ENCODE measurements at places on chromosomes 13 and 19.

DNA sequence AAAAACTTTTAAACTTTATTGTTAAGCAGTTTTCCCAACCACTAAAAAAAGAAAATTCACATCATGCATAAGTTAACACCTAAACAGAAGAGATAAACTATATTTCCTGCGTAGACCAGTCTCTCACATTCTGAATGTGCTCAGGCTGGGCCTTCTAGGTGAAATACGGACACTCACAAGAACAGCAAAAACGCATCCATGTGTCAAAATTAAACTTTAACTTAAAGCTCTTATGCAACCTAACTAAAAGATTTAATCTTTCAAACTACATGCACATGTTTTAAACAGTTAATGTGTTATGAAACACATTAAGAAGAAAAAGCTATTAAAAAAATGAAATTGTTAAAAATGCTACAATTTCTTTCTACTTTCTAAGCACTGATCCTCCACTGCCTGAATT is 2.6 kb downstream of the SAFB2 start:
- DNase-seq, result no peak

GRCh38 chr19:47243364-47243775 is 12.4 kb upstream of the BBC3 start:
- DNase-seq, result peak; percentile 37

DNA sequence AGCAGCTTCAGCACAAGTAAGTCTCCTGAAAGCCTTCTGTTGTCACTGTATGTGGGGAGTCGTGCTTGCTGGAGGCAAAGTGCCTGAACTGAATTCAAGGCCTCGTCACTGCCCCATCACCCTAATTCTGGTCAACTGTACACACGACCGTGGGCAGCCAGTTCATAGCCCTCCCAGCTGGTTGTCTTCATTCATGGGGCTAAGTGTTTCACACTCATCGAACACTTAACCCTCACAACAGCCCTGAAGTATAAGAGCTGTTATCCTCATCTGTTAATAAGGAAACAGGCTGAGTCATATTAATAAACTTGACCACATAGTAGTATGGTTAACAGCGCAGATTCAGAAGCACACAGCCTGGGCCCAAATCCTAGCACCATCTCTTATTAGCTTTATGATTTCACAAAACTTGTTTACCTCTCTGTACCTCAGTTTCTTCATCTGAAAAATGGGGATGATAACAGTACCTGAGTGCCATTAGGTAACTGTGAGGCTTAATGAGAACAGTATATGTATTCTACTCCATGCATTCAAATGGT is 66.7 kb downstream of the CDADC1 start:
- no peak for DNase-seq

GRCh38 chr13:45105895-45106294 is 14.4 kb upstream of the GTF2F2 start:
- DNase-seq, result no peak

- no peak for DNase-seq
Observed at GRCh38 chr13:43223216-43223615, 199.8 kb downstream of the DNAJC15 start.

GRCh38 chr19:18649371-18650020 is 12.7 kb downstream of the KLHL26 start:
- DNase-seq, result no peak

GRCh38 chr13:111474136-111475002 is 153.9 kb downstream of the TEX29 start:
- no peak for DNase-seq

DNA sequence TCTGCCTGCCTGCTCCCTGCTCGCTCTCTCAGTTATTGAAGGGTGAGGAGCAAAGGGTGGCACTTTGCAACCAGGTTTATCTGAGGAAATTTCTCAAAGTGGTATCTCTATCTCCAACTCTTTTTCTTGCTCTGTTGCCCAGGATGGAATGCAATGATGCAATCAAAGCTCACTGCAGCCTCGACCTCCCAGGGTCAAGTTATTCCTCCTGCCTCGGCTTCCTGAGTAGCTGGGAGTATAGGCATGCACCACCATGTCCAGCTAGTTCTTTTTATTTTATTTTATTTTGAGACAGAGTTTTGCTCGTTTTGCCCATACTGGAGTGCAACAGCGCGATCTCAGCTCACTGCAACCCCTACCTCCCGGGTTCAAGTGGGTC is 4.9 kb downstream of the ACTMAP start:
- no peak for DNase-seq

DNA sequence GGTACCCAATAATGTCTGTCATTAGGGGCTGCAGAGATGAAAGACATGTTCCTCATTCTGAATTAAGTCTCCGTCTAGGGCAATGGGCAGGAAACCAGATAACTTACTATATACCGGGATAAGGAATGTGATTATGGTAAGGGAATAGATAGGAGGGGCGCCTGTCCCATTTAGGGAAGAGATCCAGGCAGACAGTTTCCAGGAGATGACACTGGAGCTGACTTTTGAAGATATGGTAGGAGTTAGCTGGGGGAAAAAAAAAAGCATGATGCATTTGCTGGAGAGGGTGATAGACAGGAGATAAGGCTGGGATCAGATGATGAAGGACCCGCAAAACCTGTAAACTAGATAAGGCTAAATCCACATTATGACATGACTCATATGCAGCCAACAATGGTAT is 340.7 kb downstream of the DCT start:
- DNase-seq, result no peak

GRCh38 chr13:98886587-98887230 is 91.2 kb downstream of the DOCK9 start:
- DNase-seq, result no peak

GRCh38 chr19:34145741-34146202 is 26.5 kb upstream of the LSM14A start:
- peak; percentile 44 for DNase-seq

DNA sequence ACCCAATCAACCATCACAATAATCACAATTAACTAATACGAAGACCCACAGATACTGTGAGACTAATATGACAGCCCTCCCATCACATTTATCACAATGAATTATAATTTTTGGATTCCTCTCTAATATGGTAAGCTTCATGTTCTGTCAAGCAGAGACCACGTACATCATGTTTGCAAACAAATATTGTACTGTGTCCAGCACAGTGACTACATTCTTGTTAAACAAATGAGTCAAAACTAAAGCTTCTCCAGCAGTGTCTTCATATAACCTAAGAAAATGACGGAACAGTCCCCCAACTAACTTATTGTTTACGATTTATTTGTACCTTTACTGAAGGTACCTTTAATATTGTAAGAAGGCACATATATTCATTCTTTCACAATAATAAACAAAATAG is 292.6 kb downstream of the ENOX1 start:
- DNase-seq, result no peak

DNA sequence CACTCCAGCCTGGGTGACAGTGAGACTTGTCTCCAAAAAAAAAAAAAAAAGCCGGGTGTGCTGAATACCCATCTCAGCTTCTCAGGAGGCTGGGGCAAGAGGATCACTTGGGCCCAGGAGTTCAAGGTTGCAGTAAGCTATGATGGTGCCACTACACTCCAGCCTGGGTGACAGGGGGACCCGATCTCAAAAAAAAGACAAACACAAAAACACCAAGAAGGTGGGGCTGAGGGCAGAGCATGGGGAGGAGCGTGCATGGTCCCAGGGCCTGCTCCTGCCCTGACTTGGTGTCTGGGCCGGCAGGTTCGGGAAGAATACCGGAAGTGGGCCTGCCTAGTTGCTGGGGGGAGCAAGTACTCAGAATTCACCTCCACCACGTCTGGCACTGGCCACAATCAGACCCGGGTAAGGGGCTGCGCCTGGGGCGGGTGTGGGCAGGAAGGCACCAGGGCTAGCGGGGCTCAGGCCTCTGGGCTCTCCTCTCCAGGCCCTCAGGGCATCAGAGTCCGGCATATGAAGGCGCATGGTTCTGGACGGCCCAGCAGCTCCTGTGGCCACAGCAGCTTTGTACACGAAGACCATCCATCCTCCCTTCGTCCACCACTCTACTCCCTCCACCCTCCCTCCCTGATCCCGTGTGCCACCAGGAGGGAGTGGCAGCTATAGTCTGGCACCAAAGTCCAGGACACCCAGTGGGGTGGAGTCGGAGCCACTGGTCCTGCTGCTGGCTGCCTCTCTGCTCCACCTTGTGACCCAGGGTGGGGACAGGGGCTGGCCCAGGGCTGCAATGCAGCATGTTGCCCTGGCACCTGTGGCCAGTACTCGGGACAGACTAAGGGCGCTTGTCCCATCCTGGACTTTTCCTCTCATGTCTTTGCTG is 11.3 kb downstream of the DDX39A start:
- DNase-seq, result no peak
